ENCODE measurements at places on chromosomes 11 and 22. TPM values are rescaled to one million over a fixed set of nuclear protein-coding genes. Genes with fewer than 3 reads are reported as not detected.

- peaks cover 16% of the 10 kb centered on the region for H3K4me1 ChIP-seq
- H3K27me3 ChIP-seq, result peaks cover 7% of the 10 kb centered on the region
- H3K36me3 ChIP-seq, result no peaks in the 10 kb centered on the region
Observed at GRCh38 chr11:33910296-33910957, 18.6 kb upstream of the LMO2 start.

GRCh38 chr11:124941703-124942102 is 5.9 kb upstream of the HEPACAM start:
- no peak overlapping the region for H3K4me3 ChIP-seq
- H3K27ac ChIP-seq, result no peak overlapping the region
- H3K27me3 ChIP-seq, result peaks cover under 1% of the 10 kb centered on the region
- DNase-seq, result no peak
- H3K4me1 ChIP-seq, result peaks cover 7% of the 10 kb centered on the region
- no peaks in the 10 kb centered on the region for H3K36me3 ChIP-seq

FERMT3 gene
- 236 TPM for polyA plus RNA-seq

CCDC157 gene
- polyA plus RNA-seq, result 1.4 TPM

BIK gene
- polyA plus RNA-seq, result 1.6 TPM

- no peak overlapping the region for H3K27ac ChIP-seq
- no peak for DNase-seq
- peaks cover 2% of the 10 kb centered on the region for H3K27me3 ChIP-seq
- H3K4me1 ChIP-seq, result peaks cover 21% of the 10 kb centered on the region
- peaks cover 4% of the 10 kb centered on the region for H3K36me3 ChIP-seq
Observed at GRCh38 chr11:120703358-120704152, 192.0 kb downstream of the GRIK4 start.
